ENCODE measurements at places on chromosomes 12 and 14.

DNA sequence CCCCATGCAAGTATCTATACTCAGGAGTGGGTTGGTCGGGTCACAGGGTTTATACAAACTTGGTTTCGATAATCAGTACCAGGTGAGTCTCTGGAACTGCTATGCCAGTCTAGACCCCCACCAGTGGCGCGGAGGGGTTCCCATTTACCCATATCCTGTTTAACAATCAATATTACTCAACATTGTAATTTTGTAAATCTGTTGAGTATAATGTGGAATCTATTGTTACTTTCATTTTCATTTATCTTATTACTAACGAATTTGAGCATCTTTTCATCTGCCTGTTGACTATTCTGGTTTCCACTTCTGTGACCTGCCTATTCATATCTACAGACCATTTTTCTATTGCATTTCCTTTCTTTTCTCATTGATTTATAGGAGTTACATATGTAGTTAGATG lies 275.2 kb upstream of the CRY1 start:
- no peak for DNase-seq

DNA sequence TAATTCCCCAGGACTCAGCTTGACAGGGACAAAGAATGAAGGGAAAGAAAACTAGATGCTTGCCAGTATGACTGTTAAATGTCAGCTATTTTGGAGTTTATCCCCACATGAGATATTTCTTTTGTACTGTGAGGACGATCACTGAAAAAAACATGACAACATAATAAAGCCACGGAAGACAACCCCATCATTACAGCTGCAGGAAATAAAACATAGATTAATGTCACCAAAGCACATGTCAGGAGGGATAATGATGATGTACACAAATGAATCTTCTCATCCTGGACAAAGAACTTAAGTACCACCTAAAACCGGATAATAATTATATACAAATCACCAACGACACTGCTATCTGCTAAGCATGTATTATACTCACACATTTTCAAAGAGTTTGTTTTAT lies 84.6 kb upstream of the GRIP1 start:
- DNase-seq, result no peak

DNA sequence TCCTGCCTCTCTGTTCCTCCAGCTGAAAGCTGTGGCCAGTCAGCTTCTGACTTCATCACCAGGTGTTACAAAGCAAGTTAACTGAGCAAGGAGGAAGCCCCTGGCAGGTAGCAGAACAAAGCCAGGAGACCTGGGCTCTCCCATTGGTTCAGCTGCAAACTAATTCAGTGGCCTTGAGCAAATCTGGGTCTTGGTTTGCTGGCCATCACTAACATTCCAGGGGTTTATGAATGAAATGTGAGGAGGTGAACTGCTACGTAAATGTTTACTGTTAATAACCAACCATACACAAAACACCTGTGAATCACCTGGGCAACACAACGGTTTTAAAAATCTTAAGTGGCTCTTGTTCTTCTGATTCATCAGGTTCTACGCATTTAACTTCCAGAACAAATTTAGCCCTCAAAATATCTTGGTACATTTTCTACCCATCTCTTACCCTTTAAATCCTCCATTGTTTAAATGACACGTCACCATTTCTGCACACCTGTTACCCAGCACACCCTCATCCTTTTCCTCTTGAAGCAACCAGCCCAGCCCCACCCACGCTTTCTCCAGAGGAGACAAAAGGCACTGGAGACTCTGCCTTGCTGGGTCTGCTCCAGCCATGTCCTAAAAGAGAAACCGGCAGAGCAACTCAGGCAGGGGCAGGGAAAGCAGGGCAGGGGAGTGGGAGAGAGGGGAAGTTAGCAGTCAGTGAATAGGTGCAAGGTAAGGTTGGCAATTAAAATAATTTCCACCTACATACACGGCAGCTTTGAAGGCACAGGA lies 49.3 kb upstream of the TSPAN11 start:
- DNase-seq, result no peak

- no peak for DNase-seq
These were observed 30.4 kb upstream of the CACNA2D4 start for GRCh38 chr12:1948883-1949282.

GRCh38 chr14:61217516-61217915 lies 63.6 kb downstream of the TMEM30B start:
- no peak for DNase-seq

GRCh38 chr12:112374166-112374740 lies 8.0 kb downstream of the HECTD4 start:
- DNase-seq, result no peak

GRCh38 chr12:44509471-44509870 lies 366.6 kb downstream of the NELL2 start:
- no peak for DNase-seq

DNA sequence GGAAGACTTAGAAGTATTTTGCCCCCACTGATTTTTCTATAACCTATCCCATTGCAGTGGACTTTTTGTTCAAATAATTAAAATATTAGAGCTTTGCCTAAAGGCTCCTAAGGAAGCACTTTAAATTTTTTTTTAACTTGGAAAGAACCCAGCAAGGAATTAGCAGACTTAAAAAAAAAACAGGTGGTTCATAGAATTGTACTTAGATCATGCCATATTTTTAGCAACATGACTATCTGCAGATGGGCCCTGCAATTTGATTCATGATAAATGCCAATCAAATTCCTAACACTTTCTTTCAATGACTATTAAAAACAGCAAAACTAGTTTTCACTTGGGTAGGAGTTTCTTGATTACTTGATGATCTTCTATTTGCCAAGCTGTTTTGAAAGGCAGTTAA lies 11.5 kb downstream of the ADAMTS20 start:
- DNase-seq, result no peak

- DNase-seq, result no peak
These were observed 83.2 kb downstream of the SLC38A6 start for GRCh38 chr14:61064210-61064609.

- DNase-seq, result no peak
These were observed 40.2 kb downstream of the HSP90AA1 start for GRCh38 chr14:102046337-102047278.

GRCh38 chr14:35121026-35121886 lies 534 bp downstream of the PPP2R3C start:
- DNase-seq, result no peak

DNA sequence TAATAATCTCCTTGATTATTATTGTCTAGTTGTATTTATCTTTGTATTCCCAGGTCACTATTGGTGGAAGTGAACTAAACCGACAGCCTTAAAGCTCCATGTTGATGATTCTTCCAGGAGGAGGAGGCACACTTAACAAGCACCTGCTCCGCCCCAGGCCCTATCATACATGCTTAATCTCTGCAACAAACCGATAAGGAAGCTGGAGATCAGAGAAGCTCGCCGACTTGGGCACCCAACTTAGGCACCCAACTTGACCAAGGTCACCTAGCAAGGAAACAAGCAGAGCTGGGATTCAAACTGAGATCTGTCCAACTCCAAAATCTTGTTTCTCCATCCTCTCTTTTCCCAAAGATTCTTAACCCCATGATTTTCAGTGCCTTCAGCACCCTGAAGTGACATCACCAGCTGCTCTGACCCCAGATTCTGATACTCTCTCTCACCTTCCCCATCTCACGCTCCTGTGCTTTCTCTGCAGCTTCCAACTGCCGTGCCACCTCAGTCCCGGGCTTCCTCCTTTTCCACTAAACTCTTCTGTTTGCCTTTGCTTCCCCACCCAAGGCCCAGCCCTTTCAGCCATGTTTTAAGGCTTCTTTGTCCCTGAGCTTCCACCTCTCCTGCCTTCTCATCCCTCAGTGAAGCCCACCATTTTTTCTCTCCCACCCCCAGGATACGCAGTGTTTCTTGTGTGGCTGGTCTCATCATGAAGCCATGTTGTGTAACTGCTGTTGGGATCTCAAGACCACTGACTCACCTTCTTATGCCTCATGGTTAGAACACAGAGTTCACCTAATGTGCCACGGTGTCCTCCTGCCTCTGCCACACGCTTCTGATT lies 6.6 kb upstream of the KRT18 start:
- DNase-seq, result no peak

- DNase-seq, result no peak
These were observed 41.4 kb upstream of the FGF6 start for GRCh38 chr12:4486980-4487379.

GRCh38 chr12:113405694-113406093 lies 2.0 kb upstream of the SDS start:
- no peak for DNase-seq

DNA sequence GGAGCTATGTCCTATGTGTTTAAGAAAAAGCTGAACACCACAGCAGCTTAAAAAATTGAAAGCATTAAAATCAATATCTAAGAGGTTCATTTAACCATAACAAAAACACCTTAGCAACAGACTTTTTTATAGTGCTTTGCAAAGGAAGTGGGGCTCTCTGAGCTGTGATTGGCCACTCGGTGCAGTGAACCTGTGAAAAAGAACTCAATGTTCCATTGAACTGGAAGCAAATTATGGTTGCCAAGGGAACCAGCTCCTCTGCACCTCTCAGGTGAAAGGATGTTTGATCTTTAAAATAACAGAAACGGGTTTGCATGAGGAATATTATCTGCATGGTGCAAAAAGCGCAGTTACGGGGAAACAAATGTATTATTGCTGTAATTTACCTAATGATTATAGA lies 149.4 kb downstream of the SNAPC1 start:
- no peak for DNase-seq

- DNase-seq, result no peak
These were observed 565.4 kb downstream of the DIO2 start for GRCh38 chr14:79645753-79646362.

GRCh38 chr12:25377469-25378177 lies 126.9 kb upstream of the KRAS start:
- no peak for DNase-seq

DNA sequence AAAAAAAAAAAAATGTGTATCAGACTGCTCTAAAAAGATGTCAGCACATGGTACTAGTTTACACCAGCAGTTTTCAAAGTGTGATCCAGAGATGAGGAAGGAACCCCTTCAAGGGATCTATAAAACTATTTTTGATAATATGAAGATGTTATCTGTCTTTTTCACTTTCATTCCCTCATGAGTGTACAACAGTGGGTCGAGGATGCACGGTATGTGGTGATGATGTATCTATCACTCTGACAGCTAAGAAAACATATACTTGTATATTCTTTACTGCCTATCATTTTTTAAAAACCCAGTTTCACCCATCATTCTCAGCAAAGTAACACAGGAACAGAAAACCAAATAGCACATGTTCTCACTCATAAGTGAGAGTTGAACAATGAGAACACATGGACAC lies 12.4 kb downstream of the DUSP16 start:
- DNase-seq, result no peak

DNA sequence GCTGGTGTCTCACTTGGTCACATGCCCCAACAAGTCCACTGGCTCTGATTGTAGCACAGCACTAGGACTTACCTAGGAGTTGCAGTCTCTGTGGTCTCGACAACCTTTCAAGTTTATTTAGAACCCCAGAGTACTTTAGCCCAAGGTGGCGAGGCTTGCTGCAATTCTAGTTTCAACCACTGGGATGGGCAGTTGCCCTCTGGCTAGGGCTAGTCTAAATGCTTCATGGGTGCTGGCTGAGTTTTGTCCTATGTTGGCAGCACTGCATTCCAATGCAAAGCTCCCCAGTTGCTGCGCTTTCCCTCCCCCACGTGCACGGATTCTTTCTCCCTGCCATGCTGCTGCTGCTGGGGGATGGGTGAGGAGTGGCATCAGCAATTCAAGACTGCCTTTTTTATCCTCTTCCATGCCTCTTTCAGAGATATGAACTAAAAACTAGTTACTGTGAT lies 207.9 kb downstream of the SYNE2 start:
- DNase-seq, result no peak

DNA sequence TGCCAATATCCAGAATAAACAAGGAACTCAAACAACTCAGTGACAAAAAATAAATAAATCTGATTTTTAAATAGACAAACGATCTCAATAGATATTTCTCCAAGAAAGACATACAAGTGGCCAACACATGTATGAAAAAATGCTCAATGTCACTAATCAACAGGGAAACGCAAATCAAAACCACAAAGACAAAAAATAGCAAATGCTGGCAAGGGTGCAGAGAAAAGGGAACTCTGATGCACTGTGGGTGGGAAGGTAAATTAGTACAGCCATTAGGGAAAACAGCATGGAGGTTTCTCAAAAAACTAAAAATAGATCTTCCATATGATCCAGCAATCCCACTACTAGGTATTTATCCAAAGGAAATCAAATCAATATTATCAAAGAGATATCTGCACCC lies 3.5 kb upstream of the EIF5 start:
- no peak for DNase-seq

DNA sequence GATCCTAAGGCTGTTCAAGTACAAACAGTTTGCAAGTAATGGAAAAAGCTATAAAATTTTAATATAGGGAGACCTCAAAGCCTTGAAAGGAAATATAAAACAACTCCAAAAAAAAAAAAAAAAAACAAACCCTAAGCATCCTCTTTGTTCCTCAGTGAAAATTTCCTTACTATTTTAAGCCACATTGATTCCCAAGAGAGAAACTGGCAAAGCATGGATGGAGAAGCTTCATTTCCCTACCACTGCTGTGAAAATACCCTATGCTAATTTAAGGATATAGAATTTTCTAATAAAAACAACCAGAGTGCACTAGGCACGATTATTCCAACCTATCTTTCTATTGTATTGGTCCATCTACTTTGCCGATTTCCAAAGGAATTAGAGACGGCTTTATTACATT lies 283.1 kb downstream of the CACNA1C start:
- no peak for DNase-seq

DNA sequence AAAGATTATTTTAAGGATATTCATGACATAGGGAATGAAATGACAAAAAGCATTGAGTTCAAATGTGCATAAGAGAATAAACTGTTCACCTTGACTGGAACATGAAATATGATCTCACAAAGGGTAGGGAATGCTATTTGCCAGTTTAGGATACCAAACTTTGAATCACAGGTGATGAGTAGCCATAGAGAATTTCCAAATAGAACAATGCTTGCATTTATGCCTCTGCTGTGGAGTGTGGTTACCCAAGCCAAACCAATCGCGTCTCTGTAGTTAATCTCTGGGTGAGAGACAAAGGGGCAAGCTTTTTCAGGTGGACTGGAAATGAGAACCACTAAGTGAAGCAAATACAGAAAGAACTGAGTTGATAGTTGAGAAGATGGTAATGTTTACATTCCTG lies 371.1 kb upstream of the RPL10L start:
- DNase-seq, result no peak

- DNase-seq, result no peak
These were observed 7.2 kb upstream of the RACGAP1 start for GRCh38 chr12:50032515-50032853.

DNA sequence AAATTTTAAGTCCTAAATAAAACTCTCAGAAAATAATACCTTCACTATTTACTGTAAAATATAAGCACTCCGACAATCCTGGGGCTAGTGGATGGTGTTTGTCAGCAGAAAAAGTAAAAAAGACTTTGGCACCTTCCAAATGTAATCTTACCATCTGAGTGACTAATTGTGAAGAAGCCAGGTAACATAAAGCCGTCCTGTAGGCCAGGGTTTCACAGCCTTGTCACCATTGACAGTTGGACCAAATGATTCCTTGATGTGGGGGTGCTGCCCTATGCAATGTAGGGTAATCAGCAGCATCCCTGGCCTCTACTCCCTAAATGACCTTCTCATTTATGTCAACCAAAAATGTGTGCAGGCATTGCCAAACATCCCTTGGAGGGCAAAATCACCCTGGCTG lies 87.2 kb downstream of the CAPZA3 start:
- no peak for DNase-seq

Data from bone marrow (tissue), 2 donors.